ENCODE measurements at places on chromosomes 16 and 17. TPM values are rescaled to one million over a fixed set of nuclear protein-coding genes. Genes with fewer than 3 reads are reported as not detected.

The DPEP3 gene
- total RNA-seq = not detected

- DNase-seq = no peak
Measured at GRCh38 chr16:22027633-22028032, 19.7 kb downstream of the MOSMO start.

The CTF1 gene
- 1.7 TPM for total RNA-seq

The SEZ6L2 gene
- 13.0 TPM for total RNA-seq

GRCh38 chr16:26951950-26952349 is 114.8 kb upstream of the C16orf82 start:
- no peak for DNase-seq

DNA sequence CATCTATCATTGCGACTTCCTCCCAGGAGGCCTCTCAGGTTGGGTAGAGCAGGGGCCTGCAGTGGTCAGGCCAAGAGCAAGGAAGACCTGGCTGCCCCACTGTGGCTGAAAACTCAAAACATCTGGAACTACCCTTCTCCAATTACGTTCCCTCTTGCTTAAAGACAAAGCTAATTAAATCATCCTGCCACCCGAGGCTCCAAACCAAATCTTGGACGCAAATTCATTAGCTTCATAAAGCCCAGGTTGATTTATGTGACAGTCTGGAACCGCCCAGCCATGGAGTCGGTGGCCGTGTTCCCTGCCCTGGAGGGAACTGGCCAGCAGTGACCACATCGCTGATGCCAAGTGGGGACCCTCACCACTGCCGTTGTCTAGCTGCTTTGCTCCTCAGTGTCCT is 21.4 kb downstream of the GRIN2C start:
- DNase-seq = no peak

The DNASE1 gene
- 15.7 TPM for total RNA-seq

GRCh38 chr16:58346831-58347371 is 45.4 kb upstream of the GINS3 start:
- DNase-seq = no peak

- no peak for DNase-seq
Measured at GRCh38 chr17:32349503-32349853, 479 bp upstream of the ZNF207 start.

DNA sequence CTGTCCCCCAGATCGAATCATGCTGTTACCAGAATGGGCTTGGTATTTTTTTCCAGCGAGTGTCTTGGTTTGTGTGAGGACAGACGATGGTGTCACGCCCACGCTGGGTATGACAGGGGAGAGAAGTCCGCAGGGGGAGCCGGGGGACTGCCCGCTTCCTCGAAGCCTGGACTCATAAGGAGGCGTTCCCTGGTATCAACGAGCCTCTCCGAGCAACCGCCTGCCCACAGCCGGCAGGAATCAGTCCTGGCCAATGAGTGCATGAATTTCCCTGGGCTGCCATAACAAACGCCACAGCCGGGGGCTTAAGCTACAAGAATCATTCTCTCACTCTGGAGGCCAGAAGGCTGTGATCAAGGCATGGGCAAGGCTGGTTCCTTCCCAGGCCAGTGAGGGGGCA is 26.1 kb upstream of the JPH3 start:
- no peak for DNase-seq

DNA sequence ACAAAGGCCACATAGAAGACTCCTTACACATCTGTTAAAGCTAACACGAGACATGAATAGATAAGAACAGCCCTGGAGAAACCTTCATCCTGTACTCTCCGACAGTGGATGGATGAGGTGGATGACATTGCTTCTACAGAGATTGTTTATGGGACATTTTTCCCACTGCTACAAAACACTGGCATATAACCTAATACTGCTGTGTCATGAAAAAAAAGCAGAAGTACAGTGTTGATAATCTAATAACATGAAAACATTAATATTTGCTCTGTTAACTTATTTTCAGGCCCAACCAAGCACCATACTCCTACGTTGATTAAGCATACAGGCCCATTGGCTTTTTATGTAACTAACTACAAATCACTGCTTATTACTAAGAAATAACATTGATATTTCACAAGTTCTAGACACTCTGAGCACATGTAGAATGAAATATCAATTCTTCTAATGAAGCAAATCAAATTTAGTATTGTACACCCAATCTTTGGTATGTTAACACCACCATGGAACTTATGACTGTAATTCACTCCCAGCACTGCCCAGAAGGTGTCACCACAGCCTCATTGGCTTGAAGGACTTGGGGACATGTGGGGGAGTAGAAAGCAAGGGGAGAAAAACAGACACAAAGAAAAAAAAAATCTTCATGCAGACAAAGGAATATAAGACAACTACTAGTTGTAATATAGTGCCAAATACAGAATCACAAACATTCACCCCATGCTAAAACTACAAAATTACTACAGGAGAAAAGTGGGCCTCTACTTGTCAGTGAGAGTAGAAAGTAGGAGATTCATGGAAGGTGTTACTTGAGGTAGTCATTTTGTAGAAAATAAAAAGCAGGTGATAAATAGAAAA is 330.0 kb upstream of the PMFBP1 start:
- DNase-seq = peak; percentile 27

DNA sequence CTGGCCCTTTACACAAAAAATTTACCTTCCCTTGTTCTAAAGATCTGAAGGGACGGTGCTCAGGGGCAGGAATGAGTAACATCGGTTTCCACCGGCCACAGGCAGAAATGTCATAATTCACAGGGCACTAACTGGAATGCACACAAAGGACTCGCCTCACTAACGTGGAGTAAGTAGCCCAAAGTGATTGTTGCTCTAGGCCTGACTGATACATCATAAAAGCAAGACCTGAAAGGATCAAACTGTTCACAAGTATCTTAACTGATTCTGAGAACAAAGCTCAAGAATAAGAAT is 8.9 kb upstream of the TCF25 start:
- no peak for DNase-seq

DNA sequence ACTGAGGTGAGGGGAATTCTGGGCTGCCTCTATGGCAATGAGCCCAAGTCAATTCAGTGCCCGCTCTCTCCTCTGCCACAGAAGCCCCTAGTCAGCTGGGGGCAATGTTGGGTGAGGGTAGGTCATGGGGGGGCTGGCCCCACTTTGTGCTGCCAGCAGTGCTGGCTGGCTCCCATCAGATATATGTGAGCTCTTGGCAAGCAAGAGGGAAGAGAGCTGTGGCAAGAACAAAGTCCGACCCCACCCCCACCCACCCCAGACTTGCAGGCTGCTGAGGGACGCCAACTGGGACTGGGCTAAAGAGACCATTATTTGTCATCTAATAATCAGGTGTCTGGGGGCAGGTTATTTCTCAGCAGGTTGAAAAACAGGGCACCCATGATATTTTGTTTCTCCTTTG is 89.4 kb downstream of the YPEL2 start:
- no peak for DNase-seq

- no peak for DNase-seq
Measured at GRCh38 chr16:2691491-2692248, 9.3 kb downstream of the KCTD5 start.

GRCh38 chr16:23974223-23974622 is 138.4 kb downstream of the PRKCB start:
- no peak for DNase-seq

DNA sequence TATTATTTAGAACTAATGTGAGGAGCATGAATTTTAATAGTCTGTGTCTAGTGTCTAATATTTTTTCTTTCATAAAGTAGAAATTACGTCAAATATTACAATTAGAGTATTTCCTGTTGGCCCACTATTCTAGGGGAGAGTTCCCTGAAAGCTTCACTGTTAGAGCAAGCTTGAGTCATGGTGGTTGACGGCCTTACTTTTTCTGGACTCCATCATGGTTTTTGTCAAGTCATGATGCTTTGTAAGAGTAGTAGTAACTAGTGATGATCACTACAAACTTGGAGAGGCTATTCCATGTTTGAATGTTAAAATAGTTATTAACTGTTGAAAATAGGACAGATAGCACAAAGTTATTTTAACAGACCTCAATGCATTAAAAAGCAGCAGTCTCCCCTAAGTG is 1.7 kb downstream of the PSMD11 start:
- DNase-seq = no peak

The KRTAP4-1 gene
- 0.34 TPM for total RNA-seq

- no peak for DNase-seq
Measured at GRCh38 chr17:5730373-5730772, 146.1 kb upstream of the NLRP1 start.

DNA sequence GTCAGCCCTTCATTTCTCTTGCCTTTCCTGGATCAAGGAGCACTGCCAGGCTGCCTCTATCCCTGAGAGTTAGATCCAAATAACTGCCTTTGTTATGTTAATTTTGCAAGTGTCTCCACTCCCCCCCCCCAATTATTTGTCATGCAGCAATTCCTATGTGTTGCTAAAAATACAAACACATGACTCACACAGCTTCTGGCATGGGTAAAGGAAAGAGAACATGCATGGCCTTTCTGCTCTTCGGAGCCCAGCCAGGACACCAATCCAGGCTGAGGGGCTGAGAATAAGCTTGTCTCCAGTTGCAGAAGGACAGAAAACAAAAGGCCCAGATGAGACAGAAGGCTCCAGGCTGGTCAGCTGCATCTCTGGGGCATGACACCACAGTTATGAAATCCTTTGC is 148.0 kb upstream of the TNRC6C start:
- DNase-seq = no peak

The WFIKKN1 gene
- total RNA-seq = 0.64 TPM

The BAIAP3 gene
- 7.5 TPM for total RNA-seq

The CTRB1 gene
- not detected for total RNA-seq

The KRT32 gene
- not detected for total RNA-seq

The DOC2A gene
- total RNA-seq = 9.2 TPM

DNA sequence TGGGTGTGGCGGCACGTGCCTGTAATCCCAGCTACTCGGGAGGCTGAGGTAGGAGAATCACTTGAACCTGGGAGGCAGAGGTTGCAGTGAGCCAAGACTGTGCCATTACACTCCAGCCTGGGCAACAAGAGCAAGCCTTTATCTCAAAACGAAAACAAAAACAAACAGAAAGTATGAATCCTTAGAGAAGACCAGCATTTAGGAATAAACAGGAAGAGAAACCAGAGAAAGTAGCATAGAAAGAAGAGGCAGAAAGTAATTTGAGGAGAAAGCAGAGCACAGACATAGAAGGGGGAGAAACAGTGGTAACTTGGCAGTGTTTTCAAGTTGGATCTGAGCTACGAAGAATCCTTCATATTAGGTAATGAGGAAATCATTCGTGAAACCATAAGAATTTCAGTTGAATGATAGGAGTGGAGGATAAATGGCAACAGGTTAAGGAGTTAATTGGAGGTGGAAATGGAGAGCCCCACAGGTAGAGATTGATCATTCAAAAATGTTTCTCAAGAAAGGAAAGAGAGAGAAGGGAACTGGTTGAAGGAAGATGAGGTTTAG is 9.7 kb upstream of the CCL2 start:
- no peak for DNase-seq

The CRHR1 gene
- total RNA-seq = not detected

The SLC16A11 gene
- total RNA-seq = 0.58 TPM

DNA sequence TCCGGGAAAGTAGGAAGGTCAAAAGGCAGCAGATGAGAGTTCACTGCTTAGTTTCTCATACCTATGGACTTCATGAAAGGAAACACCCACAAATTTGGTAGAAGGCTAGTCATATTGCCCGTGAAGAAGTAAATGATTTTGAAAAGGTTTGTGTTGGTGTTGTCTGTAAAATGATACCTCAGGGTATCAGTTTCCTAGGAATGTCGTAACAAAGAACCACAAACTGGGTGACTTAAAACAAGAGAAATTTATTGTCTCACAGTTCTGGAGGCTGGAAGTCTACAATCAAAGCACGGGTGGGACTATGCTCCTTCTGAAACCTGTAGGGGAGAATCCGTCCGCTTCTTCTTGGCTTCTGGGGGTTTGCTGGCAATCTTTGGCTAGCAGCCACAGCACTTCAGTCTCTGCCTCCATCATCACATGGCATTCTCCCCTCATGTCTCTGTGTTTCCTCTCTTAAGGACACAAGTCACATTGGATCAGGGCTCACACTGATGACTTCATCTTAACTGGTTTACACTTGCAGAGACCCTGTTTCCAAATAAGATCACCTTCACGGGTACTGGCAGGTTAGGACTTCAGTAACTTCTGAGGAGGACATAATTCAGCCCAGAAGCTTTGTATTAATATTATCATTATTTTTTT is 2.0 kb upstream of the NAE1 start:
- DNase-seq = no peak

- DNase-seq = no peak
Measured at GRCh38 chr16:15529673-15530072, 95.3 kb downstream of the BMERB1 start.

GRCh38 chr16:81633680-81634379 is 145.3 kb upstream of the PLCG2 start:
- DNase-seq = no peak

DNA sequence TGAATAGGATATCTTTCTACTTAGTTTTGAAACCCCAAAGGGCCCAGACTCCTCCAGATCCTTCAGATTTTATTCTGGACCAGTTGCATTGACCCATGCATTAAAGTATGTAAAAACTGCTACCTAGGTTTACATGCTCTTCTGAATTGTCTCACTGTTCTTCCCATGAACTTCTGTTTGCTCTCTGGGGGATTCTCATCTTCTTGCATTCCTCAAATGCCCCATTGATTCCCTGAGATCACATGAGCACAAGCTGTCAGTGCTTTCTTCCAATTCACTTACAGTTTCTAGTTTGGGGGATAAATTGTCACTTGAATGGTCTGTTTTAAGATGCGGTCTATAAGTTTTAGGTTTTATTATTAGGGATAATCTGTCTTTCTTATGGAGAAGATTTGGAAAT is 188.9 kb upstream of the KIF2B start:
- no peak for DNase-seq

DNA sequence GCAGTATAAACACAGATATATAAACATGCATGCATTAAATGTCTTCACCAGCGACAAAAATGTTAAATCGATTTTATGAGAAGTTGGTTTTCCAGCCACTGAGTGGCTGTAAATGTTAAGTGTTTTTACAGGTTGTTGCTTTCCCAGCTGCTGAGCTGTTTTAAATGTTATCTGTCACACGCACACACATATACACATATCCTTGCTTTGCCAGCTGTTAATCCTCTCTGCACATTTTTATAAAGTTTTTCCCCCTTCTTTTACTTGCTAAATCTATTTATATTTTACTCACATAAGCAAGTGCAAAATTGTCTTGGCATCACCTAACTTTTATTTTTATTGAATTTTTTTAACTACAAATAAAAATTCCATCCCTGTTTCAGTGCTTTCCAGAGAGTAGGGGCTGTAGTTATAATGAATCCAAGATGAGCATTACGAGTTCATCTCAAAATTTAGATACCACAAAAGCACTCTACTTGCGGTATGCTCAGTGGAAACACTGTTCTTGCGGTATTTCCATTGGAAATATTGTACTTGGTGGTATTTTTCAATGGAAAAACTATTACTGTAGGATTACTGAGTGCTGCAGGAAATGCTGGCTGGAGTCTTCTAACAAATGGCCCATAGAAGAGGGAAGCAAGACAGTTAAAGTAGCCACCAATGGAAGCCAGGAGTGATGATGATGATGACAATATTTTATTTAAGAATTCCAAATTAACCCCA is 124.9 kb upstream of the KCNJ16 start:
- no peak for DNase-seq

GRCh38 chr17:17313350-17313991 is 10.3 kb downstream of the NT5M start:
- DNase-seq = peak; percentile 34

Measured in left colon (tissue), 2 donors.